ENCODE measurements at places on chromosomes 1 and 21.

DNA sequence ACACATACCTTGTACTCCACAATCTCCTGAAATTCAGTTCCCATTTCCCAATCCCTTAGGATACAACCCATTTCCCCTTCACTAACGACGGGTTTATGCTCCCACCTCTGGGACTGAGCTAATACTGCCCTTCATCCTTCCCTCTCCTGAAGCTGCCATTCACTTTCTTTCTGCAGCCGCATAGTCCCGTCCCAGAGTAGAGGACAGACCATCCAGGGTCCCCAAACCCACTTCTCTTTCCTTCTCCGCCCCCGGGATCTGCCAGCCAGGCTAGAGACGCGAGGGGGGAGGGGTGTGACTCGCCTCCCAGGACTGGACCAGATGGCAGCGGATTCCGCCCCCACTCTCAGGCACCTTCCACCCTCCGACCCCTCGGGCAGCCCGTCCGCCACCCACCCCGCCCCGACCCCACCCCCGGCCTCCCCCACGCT, 679 bp downstream of the ABL2 start:
- DNase-seq, result no peak

GRCh38 chr1:156246781-156247459, 936 bp downstream of the PAQR6 start:
- DNase-seq, result no peak

DNA sequence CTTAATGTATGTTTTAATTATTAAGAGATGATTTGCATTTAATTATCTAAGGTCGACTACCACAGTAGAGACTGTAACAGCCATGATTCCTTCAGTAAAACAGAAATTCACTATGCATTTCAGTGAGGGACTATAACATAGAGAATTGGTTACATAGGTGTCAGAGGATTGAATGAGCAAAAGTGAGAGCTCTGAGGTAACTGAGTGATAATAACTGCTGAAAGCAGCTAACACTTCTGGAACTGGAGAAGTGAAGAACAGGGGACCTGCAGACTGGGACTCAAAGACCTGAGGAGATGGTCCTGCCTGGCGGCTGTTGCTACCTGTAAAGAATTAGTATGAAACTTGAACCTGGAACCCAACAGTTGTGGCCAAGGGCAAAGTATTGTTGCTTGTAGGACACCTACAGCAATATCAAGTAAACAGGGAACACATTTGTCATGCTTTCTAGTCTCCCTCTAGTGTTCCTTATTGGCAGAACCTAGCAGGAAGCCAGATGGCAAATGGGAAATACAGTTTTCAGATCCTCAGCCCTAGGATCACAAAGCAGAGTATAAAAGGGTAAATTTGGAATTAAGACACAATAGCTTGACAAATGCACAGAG, 110.6 kb downstream of the HS2ST1 start:
- DNase-seq, result peak; percentile 43

GRCh38 chr1:100076744-100077143, 56.0 kb downstream of the SASS6 start:
- DNase-seq, result no peak

- no peak for DNase-seq
These were observed 14.5 kb downstream of the NT5C1A start for GRCh38 chr1:39657402-39657801.

DNA sequence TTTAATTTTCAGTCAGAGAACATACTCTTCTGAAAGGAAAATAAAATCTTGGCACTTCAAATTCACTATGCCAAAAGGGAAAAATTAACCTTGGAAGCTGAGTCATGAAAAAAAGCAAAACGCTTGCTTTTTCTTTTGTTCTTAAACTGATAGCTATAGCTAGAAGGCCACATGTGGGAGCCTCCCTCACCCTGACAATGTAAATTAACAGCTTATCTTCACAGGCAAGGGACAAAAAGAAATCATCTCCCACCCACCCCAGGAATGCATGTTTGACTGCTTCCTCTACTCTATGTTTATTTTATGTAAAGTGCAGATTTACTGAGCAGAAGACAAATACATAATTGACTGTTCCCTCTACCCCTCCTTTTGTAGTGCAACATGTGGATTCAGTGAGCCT, 38.0 kb downstream of the EBNA1BP2 start:
- no peak for DNase-seq
